ENCODE measurements at places on chromosomes 16 and 17.

DNA sequence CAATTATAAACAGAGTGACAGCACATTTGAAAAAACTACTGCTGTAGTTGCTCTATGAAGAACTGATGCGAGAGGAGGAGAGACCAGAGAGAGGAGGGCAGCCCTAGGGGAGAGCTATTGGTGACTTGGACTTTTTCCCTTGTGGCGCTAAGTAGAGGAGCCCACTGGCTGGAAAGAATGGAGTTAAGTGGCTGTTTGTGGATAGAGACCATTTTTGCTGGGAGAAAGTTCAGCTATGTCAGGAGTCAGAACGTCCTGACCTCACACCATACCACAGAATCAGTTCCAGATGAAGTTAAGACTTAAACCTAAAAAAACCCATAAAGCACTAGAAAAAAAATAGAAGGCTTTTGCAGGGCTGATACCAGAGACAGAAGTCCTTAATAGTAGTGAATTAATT, 2.0 kb downstream of the POLR2A start:
- DNase-seq, result no peak

- DNase-seq, result no peak
Observed at GRCh38 chr17:80101946-80102663, 724 bp downstream of the GAA start.

- DNase-seq, result no peak
Observed at GRCh38 chr17:34623856-34624766, 44.7 kb downstream of the TMEM132E start.

DNA sequence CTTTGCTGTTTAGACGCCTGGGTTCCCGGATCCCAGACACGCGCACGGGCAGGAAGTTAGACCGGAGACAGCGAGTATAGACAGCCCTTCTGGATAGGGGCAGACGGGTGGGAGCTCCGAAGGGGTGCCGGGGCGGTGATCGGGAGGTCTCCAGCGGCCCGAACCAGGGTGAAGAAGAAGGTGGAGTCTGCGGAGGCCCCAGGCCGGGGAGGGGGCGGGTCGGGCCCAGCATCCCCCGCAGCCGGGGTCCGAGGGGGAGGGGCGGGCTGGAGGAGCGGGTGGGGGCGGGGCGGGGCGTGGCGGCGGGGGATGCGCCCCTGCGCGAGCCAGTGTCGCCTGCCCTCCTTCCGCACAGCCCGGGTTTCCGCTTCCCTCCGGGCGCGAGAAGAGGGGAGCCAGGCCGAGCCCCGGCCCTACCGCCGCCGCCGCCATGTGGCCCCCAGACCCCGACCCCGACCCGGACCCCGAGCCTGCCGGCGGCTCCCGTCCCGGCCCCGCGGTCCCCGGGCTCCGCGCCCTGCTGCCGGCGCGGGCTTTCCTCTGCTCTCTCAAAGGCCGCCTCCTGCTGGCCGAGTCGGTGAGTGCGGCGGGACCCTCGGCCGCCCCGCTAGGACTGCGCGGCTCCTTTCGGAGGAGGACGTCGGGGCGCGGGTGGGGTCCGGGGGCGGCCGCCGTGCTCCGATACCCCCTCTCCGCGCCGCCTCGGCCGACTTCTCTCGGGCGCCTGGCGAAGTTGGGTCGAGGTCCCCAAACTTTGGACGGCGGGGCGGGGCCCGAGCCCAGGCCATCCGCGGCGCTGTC, at the start of gene CMTM3:
Gene CMTM3, plus strand, starts transcription at position 329 of the 801 bp plus-strand sequence. Its CDS starts 102 bp downstream, at position 431.
- DNase-seq, result peak; percentile 62

DNA sequence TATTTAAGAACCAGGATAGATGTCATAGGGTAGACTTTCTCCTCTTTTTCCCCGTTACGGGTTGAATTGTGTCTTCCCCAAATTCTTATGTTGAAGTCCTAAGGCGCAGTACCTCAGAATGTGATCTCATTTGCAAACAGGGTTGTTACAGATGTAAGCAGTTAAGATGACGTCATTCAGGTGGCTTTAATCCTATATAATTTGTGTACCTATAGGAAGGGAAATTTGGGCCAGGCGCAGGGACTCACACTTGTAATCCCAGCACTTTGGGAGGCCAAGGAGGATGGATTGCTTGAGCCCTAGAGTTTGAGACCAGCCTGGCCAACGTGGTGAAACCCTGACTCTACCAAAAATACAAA, 99.5 kb upstream of the DHX40 start:
- no peak for DNase-seq

DNA sequence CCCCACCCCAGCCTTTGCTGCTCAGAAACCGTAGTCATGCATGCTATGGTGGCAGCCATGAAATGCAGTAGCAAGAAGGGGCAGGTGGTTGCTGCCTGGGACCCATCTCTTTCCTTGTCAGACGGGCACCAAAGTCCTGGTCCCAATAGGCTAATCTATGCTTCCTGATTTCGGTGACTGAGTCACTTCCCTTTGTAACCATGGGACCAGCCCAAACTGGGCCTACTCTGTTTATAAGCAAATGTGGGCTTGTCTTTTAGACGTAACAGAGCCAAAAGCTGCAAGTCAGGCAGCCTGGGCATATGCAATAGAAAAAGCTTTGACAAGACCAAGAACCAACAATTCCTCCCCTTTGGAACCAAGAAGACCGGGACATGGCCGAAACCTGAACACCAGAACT, 99.1 kb upstream of the RBBP6 start:
- DNase-seq, result no peak

DNA sequence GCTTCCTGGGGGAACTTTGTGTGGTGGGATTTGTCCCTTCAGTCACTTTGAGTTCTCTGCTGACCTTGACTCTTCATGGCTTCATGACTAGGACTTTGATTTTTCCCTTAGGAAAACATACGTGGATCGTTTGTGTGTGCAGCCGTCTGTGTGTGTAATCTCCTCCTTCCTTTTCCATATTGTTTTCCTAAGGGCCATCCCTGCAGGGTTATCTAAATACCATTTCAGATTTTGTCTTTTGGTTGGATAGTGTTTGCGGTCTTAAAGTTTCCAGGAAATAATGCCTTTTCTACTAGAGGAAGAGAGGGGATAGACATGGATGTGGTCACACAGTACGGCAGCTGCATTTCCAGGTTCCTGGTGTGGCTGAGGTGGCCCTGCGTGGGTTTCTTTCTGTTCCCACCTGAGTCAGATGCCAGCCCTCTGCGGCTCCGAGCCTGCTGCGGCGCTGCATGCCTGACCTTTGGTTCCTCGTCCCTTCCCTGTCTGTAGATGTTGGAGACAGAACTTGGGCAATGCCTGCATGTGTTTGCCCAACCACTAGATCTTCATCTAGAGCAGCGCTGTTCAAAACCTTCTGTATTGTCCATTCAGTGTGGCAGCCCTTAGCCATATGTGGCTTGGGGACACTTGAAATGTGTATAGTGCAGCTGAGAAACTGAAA, 72.0 kb upstream of the LGALS9 start:
- DNase-seq, result no peak

DNA sequence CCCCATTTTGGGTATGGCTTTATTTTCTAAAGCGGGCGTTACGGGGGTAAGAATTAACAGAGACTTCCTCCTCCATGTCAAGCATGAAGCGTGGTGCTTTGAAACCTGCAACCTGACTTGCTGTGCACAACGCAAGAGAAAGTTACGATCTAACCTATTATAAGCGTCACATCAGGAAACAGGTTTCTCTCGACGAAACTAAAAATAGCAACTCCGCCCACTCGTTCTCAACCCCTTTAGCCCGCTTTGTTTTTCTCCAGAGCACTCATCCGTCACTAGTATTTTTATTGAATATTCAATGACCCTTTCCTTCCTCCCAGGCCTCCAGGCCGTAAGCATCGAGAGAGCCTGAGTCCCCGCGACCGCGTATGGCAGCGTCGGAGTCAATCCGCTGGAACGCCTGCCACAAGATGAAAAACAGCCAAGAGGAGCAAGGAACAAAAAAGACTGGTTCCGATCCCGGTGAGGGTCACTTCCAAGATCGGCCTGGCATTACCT, 555 bp downstream of the NUP88 start:
- DNase-seq, result peak; percentile 41

- no peak for DNase-seq
Observed at GRCh38 chr16:27839419-27839818, 224.1 kb downstream of the GSG1L start.

GRCh38 chr17:74049967-74050458, 153.5 kb upstream of the RPL38 start:
- no peak for DNase-seq

DNA sequence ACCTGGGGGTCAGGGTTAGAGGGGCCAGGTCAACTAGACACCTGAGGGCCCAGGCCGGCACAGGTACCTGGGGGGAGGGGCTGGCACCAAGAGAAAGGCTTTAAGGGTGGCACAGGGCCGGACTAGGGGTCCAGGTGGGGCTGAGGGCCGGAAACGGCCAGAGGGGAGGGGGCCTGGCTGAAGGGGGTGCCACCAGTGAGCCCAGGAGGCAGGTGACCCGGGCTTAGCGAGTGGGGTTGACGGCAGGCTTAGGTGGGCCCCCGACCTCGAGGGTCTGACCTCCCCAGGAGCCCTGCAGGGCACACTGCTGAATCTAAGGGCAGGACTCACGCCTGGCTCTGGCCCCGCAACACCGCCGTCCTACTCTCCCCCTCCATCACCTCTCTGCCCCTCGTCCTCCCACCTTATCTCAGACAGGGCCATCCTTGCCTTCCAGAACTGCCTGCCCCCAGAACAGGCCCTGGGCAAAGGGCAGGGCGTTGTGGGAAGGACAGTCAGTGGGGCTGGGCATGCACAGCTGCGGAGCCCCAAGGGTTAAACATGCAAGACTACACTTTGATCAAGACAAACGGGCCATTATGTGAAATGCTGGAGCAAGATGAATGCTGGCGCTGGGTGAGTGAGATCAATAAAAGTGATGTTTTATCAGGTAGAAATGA, 44.4 kb downstream of the ACTG1 start:
- no peak for DNase-seq

DNA sequence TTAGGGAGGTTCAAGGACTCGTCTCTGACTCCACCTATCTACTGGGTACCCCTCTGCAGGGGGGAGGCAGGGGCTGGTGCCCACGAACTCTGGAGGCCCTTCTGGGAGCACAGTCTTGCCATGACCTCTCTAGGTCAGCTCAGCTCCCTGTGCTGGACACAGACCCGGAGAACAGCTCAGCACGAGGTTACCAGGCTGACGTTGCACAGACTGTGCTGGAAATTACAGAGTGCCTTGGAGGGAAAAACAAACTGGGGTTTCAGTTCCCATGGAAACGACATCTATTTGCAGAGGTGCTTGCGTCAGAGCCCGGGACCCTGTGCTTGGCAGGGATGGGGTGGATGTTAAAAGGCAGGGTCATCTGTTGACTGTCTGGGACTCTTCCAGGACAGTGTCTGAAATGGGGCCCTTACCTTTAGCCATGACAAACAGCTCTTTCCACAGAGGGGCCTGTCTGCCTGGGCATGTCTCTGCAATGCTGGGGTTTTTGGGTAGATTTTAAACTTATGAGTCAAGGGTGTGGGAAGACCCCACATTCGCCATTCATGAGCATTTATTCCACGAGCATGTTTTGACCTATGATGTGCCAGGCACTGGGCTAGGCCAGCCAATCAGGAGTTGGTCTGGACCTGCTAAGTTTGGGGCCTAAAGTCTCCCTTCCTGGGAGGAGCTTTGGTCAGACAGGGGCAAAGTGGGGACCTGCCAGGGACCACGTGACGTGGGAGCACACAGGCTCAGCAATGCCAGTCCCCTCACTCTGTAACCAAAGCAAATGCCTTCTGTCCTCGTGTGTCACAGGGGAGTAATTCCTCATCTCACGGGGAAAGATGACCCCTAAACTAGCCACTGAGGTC, 22.5 kb downstream of the CCR7 start:
- no peak for DNase-seq

DNA sequence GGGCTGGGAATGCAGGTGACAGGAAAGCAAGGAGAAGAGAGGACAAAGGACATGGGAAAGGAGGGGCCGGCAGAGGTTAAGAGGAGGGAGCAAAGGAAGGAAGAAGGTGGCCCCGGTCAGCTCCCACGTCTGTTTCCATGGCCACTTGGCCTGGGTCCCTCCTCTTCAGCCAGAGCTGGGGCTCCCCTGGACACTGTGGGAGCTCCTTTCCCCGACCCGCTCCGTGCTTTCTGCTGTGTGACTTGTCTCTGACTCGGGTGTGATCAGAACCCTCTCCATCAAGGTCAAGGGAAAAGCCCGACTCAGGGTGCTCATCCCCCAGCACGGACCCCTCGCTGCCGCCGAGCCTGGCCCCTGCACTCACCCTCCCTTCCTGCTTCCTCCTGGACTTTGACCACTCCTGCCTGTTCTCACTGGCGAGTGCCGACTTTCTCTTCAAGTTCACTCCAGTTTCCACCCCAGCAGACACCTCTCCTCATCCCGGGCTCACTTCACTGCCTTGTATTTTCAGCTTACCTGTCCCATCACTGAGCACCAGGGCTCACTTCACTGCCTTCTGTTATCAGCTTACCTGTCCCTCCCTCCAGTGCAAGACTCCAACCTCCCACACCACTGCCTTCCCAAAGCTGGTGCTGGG, 61.2 kb downstream of the MEAK7 start:
- DNase-seq, result no peak

DNA sequence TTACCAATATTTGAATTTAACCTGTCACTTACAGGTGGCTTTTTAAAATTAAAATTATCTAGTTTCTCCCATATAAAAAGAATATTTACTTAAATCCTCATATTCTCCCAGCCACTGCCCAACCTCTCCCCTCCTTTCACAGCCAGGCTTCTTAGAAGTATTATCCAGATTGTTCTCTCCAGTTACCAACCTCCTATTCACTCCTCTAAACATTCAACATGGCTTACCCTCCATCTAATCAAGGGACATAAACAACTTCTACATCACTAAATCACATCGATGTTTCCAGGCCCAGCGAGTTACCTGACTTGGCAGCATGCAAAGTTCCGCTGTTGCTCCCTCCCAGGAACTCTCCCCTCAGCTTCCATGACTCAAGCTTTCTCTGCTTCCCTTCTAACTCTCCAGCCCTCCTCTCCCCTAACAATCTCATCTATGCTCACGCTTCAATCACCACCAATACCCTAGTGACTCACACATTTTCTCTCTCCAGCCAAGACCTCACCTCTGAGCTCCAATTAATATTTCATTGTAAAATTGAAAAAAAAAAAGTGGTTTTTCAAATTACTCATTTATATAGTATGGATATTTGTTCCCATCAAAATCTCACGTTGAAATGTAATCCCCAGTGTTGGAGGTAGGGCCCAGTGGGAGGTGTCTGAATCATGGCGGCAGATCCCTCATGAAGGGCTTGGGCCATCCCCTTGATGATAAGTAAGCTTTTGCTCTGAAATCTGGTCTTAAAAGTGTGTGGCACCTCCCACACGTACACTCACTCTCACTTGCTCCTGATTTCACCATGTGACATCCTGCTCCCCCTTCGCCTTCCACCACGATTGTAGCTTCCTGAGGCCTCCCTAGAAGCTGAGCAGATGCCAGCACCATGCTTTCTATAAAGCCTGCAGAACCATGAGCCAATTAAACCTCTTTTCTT, 88.5 kb downstream of the HELZ start:
- DNase-seq, result no peak

Data from NK-92 treated with Interleukin-12 subunit alpha and Interleukin-12 subunit beta, amount 100 ng/mL, for 24 hours (cell line).